ENCODE measurements at places on chromosomes 3 and 15.

DNA sequence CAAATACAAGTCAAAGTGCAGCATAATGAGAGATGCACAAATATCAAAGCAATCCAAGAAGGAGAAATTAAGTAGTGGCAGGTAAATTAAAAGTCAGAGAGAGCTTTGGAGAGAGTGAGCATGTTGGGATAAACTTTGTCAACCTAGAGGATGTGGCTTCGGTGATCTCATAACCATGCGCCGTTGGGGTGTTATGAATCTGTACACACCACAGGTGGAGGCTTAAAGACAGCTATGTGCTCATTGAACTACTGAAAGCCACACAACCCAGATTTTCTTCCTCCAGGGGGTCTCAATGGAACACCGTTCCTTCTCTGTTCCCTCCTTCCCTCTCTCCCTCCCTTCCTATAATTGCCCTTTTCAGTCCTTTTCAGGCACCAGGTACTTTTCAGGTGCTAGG is 52.0 kb downstream of the SUCNR1 start:
- DNase-seq = no peak

DNA sequence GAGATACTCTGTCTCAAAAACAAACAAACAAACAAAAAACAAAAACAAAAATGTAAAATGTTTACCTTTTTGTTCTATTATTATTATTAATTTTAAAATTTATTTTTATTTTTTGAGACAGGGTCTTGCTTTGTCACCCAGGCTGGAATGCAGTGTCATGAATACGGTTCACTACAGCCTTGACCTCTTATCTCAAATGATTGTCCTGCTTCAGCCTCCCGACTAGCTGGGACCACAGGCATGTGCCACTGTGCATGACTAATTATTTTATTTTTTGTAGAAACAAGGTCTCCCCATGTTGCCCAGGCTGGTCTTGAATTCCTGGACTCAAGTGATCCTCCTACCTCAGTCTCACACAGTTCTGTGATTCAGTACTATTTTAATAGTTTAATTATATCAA is 5.7 kb upstream of the SLC25A26 start:
- DNase-seq = no peak

DNA sequence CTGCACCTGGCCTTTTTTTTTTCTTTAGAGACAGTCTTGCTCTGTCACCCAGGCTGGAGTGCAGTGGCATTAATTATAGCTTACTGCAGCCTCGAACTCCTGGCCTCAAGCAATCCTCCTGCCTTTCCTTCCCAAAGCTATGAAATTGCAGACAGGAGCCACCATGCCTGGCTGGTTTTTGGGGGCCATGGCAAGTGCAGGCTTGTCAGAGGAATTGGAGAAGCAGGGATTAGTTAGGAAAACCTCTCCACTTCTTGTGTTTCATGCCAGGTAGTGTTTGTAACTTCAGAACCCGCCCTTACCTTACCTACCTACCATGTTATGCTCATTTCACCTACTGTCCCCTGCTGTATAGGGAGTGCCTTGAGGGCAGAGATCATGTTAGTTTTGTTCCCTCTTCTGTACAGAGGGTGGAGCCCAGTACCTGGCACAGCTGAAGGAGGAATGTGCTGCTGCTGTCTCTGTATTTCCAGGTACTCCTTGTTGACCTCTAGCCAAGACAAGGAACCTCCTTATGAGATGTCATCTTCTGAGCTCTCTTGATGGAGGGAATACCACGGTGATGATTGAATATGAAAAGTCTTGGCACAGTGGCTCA is 43.8 kb downstream of the TRAK1 start:
- DNase-seq = no peak

DNA sequence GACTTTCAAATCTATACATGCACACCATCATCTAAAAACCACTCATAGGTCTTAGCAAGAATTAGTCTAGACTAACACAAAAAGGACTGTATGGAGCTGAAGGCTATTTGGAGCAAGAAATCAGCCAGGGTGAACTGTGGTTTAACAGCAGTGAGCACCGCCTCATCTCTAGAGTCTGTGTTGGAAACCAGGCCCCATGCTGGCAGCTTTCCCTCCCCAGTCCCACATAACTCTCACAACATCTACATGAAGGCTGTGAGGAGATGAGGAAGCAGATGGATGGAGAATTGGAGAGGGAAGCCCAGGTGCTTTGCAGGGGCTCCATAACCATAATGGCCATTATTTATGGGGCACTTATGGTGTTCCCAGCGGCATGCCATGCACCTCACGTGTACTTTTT is 133.2 kb upstream of the TOPAZ1 start:
- DNase-seq = no peak

- DNase-seq = no peak
These were observed 21.8 kb upstream of the KLHL24 start for GRCh38 chr3:183613366-183614285.
